Stimulated activated CD8-positive, alpha-beta memory T cell treated with anti-CD3 and anti-CD28 coated beads, Interleukin-4, amount 100 ng/mL, for 4 hours (primary cell): ENCODE measurements at places on chromosomes 11 and 22.

DNA sequence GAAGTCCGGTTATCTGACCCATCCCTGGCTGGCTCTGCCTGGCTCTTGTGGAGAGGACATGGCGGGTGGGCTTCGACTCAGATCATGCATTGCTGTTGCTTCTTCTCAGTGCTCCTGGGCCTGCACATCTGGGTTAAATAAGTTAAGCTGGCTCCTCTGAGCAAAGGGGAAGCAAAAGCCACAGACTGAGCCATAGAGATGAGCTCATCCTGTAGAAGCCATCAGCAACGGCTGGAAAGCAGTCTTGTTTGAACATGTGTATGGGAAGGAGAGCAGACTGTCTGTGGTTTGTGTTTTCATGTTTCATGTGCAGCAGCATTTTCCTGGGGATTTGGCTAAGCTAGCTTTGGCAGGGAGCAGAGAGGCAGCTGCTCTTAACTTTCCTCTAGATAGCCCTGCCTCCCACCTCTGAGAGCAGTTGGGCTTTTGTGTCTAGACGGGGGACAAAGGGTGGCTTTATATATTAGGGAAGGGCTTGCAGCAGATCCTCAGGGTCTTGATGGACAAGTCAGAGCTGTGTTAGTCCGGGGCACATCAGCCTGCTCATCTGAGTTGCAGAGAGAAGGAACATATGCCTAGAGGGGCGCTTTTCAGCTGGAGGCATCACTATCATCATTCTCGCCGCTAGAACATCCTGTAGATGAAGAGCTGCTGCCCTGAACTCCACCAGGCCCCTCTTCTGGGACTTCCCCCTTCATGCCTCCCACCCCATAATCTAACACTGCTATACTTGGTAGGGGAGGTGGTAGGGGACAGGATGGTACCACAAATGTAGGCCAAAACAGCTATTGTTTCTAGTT, 14.9 kb downstream of the DCPS start:
- no peak for DNase-seq

- no peak for DNase-seq
These were observed 1.4 kb upstream of the TMEM132A start for GRCh38 chr11:60922906-60923305.

- no peak for DNase-seq
These were observed 15.3 kb upstream of the SYTL2 start for GRCh38 chr11:85826116-85826855.

- no peak for DNase-seq
These were observed 141.4 kb downstream of the NTM start for GRCh38 chr11:131511794-131512193.

DNA sequence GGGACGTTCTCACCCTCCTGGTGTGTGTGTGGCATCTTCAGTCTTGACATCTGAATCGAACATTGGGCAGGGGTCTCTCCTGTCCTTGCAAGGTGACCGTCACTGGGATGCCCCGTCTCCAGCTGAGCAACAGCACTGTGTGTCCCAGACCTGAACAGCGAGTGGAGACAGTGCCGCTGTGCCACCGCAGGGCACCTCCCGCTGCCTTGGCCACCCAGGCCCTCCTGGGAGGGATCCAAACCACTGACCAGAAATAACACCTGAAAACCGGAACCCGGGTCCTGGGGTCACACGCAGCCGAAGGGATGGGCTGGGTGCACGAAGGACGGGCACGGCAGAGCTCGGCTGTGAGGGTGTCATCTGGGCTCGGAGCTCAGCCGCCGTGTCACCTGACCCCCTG, 102.2 kb downstream of the BRD1 start:
- no peak for DNase-seq

DNA sequence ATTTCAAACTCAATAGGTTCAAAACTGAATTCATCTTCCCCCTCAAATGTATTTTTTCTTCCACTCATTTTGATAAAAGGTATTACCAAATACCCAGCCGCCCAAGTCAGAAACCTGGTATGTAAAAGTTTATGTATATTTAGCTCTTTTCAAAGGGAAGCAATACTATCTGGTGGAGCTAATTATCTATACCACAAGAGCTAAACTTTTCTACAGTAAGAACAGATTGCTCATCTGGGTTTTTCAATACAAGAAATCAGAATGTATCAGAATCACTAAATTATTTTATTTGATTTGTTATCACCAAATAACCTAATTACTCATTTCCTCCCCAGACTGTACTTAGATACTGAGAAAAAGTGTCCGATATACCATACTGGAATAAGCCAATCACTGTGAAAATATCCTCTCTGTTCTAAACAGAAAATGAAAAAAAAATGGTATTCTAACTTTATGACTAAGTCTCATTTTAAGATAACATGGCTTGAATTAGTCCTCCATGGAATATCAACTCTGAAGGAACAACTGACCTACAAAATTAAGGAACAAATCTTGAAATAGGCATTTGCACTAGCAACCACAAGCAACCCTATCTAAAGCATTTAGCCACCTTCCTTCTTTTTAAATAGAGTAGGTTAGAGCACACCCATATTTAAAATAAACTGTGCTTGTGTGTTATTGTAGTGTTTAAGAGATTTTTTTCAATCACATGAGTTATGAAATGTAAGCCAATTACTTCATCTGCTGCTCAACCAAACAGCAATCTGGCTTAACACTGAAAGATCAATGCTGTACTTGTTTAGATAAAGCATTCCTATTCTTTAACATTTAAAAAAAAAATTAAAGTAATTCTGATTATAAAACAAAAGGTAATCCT, 35.0 kb downstream of the RDX start:
- no peak for DNase-seq

DNA sequence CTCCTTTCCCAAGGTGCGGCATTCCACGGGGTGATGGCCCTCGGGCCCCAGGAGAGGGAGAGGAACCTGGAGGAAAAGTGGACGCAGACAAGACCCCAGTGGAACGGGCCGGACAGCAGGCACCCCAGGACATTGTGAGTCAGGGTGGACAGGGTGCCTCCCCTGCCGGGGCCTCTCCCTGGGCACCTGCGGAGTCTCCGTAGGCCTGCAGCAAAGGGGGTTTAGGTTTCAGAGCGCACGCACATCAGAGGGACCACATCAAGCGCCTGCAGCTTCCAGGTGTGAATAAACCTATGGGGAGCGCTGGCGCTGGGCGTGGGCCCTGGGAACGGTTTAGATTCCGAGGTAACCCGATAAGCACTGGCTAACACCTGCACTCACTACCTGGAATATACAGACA, 22.7 kb upstream of the FGF19 start:
- no peak for DNase-seq

- DNase-seq = no peak
These were observed 4.1 kb downstream of the GNAZ start for GRCh38 chr22:23074451-23074850.

DNA sequence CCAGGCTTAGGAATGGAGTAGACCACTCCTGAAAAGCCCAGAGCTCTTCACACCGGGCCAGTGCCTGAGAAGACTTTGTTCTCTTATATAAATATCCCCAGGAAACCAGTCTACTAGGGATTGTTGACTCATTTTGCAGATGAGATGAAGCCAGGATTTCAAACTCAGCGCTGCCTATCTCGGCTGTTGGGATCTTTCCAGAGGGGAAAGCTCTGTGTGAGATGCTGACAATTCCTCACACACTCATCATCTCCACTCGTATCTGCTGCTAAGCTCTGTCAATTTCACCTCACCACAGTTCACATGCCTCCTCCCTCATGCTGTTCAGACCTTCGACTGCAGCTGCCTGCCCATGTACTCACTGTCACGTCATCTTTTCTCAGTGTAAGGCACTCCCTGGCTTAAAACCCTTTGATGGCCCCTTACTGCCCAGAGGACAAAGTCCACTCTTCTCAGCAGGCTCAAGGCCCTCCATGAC, 12.5 kb downstream of the USH1C start:
- no peak for DNase-seq

DNA sequence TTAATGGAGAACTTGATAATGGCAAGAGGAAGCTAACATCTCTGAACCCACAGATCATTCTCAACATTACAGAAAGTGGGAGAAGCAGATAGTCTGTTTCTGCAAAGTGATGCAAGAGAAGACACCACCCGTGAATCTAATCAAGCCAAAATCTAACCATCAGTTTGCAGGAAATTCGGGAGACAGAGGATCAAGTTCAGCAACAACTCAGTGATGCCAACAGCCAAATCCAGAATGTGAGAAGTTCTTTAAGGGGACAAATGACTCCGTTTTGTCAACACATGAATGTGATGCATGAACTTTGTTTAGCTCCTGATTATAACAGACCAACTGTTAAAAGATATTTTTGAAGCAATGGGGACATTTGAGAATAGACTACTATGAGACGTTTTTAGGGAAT, 95.2 kb upstream of the LDLRAD3 start:
- DNase-seq = no peak

DNA sequence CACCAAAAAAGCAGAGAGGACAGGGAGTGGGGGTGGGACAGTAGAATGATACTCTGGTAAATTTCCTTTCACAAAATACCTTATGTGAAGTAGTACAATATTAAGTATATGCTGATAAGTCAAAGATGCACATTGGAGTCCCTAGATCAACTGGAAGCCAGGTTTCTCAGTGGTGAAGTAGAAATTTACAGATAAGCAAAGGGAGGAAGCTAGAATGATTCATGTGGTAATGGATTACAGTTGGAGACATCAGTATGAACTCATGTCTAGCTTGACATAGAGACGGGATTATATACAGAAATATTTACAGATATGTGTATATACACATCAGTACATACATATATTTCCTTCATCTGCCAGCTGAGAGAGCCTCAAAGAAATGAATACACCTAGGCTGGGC, 21.5 kb downstream of the PLEKHB1 start:
- no peak for DNase-seq

- DNase-seq = no peak
These were observed 38.7 kb downstream of the EIF3F start for GRCh38 chr11:8025816-8026215.

DNA sequence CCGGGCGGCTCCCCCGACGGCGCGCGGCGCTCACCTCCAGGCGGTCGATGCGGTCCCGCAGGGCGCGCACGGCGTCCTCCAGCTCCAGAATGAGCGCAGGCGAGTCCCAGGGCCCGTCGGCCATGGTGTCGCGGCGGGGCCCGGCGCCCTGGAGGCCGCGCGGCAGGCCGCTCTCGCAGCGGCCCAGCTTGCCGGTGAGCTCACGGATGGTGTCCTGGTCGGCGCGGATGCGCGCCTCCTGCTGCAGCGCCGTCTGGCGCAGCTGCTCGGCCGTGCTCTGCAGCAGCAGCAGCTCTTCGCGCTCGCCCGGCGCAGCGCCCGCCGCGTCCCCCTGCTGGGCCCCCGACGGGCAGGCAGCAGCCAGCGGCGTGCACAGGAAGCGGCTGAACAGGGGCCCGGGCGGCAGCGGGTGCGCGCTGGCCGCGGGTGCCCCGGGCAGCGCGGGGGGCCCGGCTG, 599 bp downstream of the NPTXR start:
- no peak for DNase-seq

- no peak for DNase-seq
These were observed 20.8 kb upstream of the GAB2 start for GRCh38 chr11:78438298-78438975.

DNA sequence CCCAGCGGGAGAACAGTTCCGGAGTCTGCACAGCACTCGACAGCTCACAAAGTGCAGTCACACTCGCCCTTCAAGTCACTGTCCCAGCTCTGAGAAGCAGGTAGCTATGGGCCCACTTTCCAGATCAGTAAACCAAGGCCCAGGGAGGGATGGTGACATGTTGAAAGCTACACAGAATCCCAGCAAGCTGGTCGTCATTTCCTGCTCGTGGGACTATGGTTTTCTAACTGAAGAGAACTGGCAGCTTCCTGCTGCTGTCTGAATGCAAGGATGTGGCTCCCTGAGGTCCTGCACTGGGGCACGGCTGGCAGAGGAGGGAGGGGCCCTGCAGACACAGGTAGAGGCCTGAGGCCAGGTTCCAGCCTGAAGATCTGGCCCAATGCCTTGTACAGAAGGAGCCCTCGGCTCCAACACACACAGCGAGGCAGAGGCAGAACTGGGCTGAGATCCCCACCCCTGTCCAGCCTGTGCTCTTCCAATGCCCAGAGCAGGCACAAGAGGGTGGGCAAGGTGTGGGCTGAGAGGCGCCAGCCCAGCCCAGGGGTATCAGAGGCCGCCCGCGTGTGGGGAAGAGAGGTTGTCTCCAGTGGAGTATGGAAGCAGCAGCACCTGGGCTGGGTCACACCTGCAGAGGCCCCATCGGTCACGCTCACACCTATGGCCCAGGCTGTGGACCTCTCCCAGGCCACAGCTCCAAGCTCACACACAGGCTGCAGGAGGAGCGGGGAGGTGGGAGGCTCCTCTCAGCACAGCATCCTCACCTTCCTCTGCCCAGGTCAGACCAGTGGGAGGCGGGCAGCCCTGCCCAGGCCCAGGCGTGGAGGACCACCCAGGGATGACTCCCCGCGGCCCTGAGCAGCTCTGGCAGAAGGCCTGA, 119.2 kb downstream of the PHF21B start:
- no peak for DNase-seq

- DNase-seq = no peak
These were observed 566.8 kb upstream of the KIRREL3 start for GRCh38 chr11:127567237-127567932.
